ENCODE measurements at places on chromosomes 4 and X.

DNA sequence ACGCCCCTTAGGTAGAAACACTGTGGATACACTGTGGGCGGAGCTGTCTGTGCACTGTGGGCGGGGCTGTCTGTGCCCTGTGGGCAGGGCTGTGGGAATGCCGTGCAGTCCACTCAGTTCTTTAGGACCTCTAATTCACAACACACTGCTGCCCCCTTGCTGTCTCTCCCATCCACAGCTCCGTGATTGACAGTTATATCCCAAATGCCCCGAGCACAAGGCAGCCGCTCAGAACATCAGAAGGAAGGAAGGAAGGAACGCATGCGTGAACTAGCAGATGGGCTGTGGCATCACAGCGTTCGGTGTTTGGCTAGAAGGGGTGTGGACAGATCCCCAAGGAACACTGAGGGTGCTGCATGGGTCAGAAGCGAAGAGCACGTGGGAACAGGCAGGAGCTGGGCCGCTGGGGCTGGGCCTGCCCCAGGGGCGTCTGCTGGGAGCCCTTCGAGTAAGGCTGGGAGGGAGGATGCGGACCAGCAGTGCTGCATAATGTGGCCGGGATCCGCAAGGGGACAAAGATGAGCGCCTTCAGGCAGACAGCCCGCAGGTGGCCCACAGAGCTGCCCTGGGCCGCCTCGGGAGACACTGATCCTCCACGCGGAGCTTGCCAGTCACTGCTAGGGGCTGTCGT is 29.8 kb downstream of the ACOX3 start:
- no peak for DNase-seq

GRCh38 chr4:37594099-37594498 is 92.1 kb downstream of the RELL1 start:
- DNase-seq: no peak

DNA sequence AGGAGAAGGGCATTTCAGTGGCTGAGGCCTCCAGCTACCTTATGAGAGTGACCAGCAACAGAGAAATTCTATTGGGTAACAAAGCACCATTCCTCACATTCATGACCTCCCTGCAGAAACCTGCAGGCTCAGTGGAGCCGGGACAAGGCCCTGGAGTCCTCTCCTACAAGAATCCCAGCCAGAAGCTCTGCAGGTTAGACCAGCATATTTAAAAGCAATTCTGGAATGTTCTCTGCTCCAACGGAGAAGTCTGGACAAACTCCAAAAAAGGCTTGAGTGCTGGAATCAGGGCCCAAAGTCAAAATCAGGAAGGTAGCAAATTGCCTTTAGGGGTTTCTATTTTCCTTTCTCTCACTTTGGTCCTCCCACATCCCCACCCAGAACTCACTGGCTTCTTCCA is 202.9 kb downstream of the SCFD2 start:
- no peak for DNase-seq

DNA sequence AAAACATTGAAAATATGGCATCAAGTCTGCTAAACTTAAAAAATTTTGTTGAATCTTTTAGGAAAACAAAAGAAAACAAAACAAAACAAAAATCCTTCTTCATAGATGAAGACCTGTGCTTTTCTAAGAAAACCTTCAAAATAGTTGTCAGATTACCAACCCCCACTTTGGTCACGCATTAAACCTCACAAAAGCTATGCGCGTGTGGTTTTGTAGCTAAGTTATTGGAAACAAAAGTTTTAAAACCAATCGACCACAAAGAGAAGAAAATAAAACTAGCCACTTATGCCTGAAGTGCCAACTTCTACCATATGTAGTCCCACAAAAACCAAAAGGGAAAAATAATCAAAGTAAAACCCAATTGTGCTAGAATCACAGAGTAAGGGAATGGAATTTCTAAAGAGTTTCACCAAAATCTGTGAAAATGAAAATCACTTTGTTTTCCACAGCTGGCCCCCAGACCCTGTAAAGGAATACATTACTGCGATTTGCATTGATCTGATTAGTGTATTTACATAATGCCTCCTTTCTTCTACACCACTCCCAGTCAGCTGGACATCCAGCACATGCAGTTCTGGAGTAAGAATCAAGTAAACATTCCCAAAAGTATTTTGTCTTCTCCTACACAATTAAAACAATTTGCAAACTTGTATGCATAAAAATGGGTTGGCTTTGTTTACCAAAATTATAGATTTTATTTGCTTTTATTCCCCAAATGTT is 330.1 kb upstream of the DKK2 start:
- no peak for DNase-seq

- no peak for DNase-seq
Observed at GRCh38 chr4:180394730-180395129, 1848.5 kb upstream of the TENM3 start.

GRCh38 chrX:47501226-47502074 is 18.4 kb upstream of the ZNF41 start:
- DNase-seq: no peak

DNA sequence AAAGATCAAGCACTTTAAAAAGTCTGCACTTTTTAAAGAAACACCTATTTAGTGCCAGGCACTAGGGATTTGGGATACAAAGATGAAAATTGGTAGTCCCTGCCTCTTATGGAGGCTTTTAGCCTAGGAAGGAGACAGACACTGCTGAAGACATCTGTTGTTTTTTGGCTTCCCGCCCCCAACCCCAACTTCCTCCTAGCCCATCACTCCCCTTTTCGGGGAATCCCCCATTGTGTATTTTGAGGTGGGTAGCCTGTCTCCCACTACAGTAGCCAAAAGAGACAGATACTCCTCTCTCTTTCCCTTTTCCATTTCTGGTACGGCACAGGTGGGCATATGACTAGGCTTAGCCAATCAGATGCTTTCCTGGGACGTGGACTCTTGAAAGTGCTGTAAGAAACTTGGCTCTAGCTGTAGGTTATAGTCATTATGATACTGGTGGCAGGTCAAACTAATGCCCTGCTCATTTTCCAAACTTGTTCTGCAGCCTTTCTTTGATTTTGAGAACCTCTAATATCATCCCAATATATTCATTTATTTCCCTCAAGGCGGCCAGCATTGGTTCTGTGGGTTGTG is 194.6 kb upstream of the RBPJ start:
- DNase-seq: no peak

DNA sequence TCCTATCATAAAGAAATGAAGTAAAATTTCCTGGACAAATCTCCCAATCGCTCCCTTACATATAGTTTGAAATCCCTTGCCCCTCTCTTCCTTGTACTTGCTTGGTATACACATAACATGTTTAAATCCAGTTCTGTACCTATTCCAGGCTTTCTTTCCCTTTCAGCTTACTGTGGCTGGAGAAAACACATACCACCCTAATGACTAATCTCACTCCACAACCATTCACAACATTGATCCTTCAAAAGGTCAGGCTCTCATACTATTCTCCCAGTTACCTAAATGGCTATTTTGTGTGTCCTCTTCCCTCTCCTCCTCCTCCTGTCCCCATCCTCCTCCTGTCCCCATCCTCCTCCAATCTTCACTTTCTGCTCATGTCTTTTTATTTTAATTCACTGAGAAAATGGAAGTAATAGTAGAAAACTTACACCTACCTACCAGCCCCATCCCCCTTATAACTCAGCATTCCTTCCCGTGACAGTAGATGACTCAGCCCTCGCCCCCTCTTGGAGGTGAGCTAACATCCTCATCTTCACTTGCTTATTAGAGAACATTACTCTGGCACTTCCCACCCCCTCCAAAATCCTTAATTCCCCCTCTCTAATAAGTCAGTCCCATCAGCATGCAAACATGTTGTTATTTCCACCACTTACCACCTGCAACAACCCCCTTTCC is 77.5 kb downstream of the IL15 start:
- DNase-seq: no peak

GRCh38 chr4:18538121-18538520 is 516.6 kb upstream of the LCORL start:
- DNase-seq: no peak
